ENCODE measurements at places on chromosomes 2 and 18. TPM values are rescaled to one million over a fixed set of nuclear protein-coding genes. Genes with fewer than 3 reads are reported as not detected.

DLX2 gene
- 0.15 TPM for total RNA-seq

CIDEA gene
- total RNA-seq, result 1.2 TPM

ADD2 gene
- 0.79 TPM for total RNA-seq

DHRS9 gene
- not detected for total RNA-seq

EEF1B2 gene
- 375 TPM for total RNA-seq

ABI2 gene
- 35.9 TPM for total RNA-seq

UGT1A7 gene
- 2.8 TPM for total RNA-seq

Measured in adrenal gland (tissue), 19 donors.